ENCODE measurements at places on chromosomes 16 and 17.

GRCh38 chr17:60231691-60232090 lies 81.9 kb downstream of the CA4 start:
- DNase-seq, result no peak

DNA sequence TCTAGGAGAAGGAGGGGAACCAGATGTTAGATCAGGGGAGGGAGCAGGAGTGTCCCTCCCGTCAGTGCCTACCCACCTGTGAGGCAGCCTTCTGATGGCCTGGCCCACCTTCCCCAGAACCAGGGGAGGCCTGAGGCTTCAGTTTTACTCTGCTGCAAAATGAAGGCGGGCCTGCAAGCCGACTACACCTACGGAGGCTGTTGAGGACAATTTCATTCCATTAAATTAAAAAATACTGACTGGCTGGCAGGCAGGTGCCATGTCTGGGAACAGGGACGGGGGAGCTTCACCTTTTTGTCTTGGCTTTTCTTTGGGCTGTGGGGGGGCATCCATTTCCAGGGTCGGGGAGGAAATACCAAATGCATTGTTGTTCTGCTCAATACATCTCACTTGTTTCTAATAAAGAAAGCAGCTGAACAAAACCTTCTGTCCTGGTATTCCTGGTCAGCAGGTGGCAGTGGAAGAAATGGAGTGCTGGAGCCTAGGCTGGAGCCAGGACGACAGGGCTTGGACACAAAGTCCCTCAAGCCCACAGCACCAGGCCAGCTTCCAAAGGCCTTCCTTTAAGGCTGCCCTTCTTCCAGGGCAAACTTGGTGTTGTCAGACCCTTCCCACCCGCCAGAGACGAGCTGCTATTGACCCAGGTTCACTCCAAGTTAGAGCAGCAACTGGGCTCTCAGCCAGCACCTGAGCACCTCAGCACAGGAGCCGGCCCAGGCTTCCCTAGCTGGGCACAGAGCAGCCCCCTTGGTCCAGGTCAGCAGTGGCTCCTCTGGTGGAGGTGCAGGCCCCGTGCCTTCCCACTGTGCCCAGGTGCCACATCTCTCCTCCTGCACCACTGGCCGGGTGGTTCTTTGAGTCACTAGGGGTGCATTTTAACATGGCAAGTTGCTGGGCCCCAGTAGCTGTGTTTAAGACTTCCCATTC lies 23.5 kb downstream of the PLCD3 start:
- DNase-seq, result no peak

DNA sequence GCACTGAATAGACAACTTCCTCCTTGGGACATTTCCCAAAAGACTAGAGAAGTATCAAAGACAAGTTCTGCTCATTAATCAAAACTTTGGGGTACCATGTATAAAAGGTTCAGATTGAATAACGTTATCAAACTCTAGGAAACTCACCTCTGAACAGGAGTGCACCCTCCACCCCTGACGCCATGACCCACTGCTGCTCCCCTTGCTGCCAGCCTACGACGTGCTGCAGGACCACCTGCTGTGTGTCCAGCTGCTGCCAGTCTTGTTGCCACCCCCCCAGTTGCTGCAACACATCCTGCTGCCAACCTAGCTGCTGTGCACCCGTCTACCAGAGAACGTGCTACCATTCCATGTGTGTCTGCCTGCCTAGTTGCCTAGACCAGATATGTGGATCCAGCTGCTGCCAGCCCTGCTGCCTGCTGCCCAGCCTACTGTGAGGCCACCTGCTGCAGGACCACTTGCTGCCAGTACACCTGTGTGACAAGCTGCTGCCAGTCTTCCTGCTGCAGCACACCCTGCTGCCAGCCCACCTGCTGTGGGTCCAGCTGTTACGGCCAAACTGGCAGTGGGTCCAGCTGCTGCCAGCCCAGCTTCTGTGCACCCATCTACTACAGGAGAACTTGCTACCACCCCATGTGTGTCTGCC lies 13.8 kb upstream of the KRTAP9-2 start:
- DNase-seq, result no peak

DNA sequence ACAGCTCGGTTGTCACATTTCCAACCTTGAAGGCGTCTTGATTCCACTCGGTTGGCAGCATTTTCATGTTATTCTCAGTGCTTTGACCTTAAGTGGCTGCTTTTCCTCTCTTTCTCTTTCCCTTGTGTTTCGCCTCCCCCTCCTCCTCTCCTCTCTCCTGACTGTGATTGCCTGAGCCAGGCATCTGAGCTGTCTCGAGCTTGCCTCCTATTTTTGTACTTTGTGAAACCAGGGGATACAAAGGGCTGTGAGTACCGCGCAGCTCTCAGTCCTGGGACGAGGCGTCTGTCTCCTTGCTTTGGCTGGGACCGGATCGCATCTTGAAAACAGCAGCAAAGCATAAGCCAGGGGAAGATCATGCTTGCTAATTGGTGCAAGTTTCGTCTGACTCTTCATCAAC lies 48.8 kb upstream of the SDK2 start:
- DNase-seq, result no peak

- no peak for DNase-seq
Measured at GRCh38 chr16:1100084-1100800, 4.2 kb upstream of the C1QTNF8 start.

GRCh38 chr17:65584604-65585521 lies 23.4 kb upstream of the AXIN2 start:
- DNase-seq, result no peak

DNA sequence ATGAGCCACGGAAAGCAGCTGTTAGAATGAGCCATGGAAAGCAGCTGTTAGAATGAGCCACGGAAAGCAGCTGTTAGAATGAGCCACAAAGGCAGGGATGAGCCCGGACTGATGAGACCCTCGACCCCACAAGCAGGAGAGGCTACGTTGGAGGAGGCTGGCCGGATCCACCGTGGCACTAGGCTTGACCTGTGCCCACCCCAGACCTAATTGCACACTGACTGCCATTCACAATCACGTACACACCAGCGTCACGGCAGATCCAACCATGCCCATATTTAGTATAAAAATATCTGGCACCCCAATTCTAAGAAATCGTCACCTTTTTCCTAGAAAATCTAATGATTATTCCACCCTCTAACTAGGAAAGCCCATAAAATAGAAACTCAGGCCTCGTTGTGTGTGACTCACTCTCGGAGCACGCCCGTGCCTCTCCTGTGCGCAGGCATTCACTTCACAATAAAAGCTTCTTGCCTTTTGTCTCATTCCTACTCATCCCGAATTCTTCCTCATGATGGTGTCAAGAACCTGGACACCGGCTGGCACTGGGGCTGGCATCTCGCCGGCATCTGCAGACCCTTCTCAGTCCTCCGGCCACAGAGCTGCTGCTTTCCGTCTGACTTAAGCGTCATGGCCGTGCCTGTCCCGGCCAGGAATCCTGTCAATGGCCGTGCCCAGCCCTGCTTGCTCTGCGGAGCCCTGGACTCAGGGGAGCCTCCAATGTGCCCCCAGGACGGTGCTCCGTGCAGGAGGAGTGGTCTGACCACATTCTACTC lies 5.5 kb upstream of the SECTM1 start:
- DNase-seq, result no peak

DNA sequence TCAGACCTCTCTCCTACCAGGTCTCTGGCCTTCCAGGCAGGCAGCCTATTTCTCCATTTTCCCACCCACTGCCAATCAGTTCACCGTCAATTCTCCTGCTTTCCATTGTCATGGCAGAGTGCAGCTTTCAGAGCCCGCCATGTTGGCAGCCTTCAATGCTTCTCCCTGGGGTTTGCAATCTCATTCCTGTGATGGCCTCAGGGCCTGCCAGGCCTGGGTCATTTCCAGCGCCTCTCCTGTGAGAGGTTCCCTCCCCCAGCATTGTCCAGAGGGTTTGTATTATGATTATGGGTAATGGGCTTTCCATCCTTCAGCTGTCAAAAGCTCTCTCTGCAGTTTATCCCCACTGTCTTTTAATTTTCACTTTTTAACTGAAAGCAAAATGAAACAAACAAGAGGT lies 716.6 kb upstream of the CDH8 start:
- no peak for DNase-seq

DNA sequence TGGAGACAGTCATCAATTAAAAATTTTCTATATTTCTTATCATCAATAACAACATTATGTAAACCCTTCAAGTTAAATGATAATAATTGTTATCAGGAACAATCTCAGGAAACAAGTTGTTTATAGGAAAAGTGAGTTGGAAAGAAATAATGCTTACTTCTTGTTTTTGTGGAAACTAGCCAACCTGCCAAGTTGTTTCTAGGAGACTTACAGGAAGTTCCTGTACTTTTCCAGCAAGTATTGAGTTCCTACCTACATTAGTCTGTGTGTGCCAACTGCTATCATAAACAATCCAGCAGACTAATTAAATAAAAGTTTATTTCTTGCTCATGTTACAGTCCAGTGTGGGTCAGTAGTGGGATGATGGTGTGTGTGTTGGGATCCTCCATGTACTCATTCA lies 1.6 kb upstream of the CCL14 start:
- DNase-seq, result no peak

GRCh38 chr17:789160-789840 lies 7.1 kb downstream of the MRM3 start:
- no peak for DNase-seq

DNA sequence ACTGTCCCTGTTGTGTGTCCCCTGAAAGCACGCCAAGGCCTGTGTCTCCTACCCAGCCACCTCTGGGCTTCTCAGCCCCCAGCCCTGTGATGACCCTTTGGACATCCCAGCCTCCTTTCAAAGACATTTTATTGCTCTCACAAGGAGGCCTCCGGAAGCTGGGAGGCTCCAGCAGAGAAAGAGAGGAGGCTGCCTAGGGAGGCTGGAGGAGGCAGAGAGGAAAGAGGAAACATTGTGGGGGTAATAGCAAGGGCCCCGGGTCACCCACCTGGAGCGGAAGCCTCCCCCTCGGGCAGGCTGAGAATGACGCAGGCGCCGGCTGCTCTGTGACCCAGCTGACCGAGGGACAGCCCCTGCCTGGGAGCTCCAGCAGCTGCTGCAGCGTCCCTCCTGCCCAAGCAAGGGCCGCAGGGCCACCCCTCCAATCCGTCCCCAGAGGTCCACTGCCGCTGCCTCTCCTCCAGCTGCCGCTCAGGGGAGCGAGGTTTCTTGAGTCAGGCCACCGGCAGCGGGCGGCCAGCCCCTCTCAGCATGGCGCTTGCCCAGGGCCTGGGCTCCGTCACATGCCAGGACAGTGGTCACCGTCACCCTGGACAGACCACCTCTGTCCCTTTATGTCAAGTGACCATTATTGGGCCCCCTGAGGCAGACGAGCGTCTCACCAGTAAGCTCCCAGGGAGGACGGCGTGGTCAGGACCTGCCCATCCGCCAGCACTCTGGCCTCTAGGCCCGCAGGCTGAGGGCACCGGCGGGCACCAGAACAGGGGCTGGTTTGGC lies 29.3 kb downstream of the ACTG1 start:
- DNase-seq, result no peak

DNA sequence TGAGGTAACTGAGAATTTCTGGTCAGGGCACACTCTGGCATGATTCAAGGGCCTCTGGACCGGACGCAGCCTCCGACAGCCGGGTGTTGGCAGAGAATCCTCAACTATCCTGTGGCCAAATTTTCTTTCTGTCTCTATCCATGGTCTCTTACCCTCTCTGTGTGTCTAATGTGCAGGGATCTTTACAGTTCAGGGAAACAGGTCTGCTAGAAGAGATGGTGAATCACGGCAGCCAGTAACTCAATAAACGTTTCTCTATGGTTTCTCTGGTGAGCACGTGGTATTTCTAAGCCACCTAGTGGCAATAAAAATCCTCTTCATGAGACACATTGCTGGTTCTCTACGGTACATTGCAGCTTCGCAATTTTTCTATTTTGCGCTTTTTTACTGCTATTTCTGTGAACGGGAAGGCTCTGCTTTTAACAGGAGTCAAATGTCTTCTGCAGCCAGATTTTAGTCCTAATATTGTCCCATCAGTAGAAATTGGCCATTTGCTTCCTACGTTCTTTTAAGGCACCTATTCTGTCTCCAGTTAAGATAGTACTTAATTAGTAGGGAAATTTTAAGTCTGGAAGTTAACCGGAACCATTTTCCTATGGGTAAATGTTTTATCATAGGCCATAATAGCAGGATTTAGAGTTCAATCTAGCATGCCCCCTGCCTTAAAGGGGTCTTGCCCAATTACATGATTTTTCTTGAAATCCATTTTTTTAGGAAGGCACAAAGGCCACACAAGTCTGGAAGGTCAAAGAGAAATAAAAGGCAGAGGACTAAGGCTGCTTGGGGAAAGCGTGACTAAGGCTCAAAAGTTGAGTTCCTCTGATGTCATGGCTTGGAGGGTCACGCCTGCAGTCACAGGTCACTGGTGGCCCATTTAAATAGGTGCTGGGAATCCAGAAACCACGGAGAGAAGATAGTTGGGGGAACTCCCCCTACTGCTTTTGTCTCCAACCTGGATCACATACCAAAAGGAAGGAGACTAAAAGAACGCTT lies 31.5 kb downstream of the QPRT start:
- DNase-seq, result peak; percentile 19

DNA sequence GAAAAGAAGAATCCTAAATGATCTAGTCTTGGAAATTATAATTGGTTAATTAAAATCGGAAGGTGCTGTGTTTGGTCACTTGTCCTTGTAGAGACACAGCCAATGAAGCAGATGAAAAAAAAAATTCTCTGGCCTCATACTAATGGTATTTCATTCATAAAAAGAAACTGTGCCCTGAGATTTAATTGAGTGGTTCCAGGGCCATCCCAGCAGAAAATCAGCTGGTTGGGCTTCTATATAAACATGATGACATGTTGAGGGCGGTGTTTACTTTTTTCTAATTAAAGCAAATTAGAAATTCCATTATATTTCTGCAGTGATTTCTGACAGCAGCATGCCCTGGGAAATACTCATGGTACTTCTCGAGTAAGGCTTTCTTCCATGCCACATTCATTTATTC lies 191.9 kb upstream of the KCNJ16 start:
- no peak for DNase-seq

DNA sequence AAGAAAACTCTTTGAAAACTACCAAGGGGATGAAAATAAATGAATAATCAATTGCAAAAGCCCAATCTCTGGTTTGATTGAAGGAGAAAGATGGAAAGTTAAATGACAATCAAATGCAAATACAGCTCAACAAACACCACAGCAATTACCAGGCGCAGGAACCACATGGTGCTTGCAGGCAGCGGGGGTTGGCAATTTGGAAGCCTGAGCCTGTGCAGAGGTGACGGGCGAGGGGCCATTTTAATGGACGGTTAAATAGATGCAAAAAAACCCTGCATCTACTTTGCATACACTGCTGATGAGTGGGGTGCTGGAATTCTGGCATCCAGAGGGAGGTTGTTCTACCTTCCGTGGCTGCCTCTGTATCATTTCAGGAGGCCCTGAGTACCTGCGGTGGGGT lies 4.8 kb upstream of the SEZ6 start:
- DNase-seq, result no peak

- DNase-seq, result no peak
Measured at GRCh38 chr17:45101883-45102811, 30.2 kb downstream of the PLCD3 start.

GRCh38 chr16:10738231-10739077 lies 5.2 kb upstream of the NUBP1 start:
- DNase-seq, result no peak

All from AG04449 (cell line).